Activated CD8-positive, alpha-beta memory T cell treated with anti-CD3 and anti-CD28 coated beads for 24 hours (primary cell): ENCODE measurements at places on chromosomes 12 and 14.
A peak's percentile ranks its signal among the peaks of the same experiment; 100 is the strongest.

DNA sequence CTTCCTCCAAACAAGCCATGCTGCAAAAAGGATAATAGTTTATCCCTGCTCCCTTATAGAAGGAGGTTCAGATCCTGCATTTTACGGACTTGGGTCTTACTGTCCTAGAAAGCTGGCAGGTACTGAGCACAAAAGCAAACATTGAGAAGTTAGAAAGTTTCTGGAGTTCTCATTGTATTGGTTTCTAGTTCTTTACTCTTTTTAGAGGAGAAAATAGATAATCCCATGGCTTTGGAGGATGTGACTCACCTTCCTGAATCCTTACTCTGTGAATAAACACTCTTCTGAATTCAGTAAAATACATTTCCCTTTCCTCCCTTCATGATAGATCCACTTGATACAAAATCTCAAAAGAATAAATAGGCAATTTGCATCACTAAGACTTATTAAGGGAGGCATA is 188.9 kb downstream of the NPAS3 start:
- DNase-seq = no peak

GRCh38 chr14:52303236-52303635 is 10.9 kb upstream of the PTGER2 start:
- DNase-seq = no peak

DNA sequence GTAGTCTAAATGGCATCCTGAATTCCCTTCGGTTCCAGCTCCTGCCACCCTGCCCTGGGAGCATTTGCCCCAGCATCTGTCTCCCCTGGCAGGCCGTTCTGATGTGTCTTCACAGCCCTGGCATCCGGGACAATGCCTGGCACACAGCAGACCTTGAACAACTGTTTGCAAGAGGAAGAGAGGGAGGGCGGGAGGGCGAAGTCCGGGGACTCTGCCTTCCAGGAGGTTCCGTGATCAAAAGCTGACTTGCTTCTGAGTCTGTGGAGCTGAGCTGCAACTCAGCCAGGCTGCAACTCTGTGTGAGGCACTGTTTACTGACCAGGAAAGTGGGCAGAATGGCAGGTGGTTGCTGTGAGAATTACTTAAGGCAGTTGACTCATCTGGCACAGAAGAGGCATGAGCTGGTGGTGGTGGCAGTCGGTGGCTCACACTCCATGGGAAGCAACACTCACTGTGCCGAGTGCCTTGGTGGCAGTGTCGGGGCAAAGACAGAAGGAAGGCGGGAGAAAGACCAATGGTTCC is 61.1 kb upstream of the DLK1 start:
- no peak for DNase-seq

- no peak for DNase-seq
Observed at GRCh38 chr12:108131657-108132126, 2.6 kb downstream of the WSCD2 start.

DNA sequence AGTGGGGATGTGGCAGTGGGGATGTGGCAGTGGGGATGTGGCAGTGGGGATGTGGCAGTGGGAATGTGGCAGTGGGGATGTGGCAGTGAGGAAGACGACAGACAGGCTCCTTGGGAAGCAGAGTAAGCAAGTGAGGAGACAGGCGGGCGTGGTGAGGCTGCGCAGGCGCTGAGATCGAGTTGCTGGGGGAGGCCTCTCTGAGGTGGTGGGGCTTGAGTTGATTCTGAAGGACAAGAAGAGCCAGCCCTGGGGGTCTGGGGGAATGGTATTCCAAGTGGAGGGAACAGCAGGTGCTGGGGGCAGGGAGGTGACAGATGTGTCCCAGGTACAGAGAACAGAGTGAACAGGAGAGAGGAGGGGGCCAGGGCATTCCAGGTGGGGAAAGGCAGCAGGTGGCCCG is 33.8 kb upstream of the TSPAN9 start:
- DNase-seq = no peak

- DNase-seq = no peak
Observed at GRCh38 chr12:92814584-92814983, 111.8 kb downstream of the PLEKHG7 start.

DNA sequence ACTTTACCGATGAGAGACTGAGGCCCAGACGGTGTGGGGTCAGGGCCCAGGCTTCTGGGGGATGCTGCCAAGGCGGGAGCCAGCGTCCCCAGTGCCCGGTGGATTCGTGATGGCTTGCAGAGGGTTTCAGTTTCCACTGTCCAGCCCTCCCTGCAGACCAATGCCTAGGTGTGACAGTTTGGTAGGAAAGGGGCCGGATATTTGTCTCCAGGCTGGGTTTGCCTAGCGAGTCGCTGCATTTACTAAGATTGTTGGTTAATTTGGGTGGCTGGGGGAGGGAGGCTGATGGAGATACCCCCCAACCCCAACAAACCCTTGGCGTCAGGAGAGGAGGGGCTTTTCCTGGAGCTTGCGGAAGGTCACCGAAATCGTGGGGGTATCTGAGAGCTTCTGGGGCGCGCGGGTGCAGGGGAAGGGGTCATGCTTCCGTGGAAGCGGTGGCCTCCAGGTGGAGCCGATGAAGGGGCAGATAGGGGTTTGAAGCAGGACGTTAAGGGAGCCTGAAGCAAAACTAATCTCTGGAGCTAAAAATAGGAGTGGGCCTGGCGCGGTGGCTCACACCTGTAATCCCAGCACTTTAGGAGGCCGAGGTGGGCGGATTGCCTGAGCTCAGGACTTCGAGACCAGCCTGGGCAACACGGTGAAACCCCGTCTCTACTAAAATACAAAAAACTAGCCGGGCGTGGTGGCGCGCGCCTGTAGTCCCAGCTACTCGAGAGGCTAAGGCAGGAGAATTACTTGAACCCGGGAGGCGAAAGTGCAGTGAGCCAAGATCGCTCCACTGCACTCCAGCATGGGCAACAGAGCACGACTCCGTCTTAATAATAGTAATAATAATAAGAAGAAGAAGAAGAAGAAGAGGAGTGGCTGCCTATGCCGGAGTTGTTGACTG is 1.1 kb upstream of the CDC42BPB start:
- no peak for DNase-seq

GRCh38 chr14:50001151-50001998 is 108.5 kb downstream of the ARF6 start:
- DNase-seq = peak; percentile 92

DNA sequence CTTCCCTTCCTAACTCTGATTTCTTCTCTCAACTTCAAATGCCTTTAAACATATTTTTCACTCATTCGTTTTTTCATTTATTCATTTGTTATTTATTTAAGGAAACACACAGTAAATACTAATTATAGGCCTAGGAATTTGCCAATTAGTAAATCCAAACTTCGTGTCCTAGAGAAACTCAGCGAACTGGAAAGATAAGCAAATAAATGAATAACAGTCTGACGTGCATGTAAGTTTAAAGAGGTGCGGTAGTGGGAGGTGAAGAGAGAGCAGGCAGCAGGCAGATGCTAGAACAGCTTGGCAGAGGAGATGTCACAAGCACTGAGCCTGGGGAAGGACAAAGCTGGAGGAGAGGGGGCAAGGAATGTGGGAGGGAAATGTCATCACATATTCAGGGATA is 228.2 kb downstream of the DPY19L2 start:
- no peak for DNase-seq

DNA sequence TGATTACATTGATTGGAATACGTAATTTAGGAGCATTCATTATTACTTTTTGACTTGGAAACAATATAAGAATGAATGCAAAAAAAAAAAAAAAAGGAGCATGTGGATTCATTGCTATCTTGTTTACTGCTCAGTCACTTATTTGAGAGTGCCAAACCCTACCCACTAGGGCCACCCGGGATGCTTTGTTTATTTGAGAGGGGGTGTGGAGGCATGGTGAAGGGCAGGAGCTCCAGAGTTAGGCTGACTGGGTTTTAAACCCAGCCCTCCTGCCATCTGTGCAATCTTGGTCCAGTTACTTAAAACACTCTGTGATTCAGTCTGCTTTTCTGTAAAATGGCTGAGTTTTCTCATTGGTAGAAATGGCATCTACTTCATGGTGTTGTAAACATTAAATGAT is 195.2 kb downstream of the RAD51B start:
- no peak for DNase-seq

GRCh38 chr12:5520831-5521230 is 88.9 kb downstream of the NTF3 start:
- no peak for DNase-seq

GRCh38 chr14:48490756-48491155 is 815.4 kb upstream of the MDGA2 start:
- no peak for DNase-seq

DNA sequence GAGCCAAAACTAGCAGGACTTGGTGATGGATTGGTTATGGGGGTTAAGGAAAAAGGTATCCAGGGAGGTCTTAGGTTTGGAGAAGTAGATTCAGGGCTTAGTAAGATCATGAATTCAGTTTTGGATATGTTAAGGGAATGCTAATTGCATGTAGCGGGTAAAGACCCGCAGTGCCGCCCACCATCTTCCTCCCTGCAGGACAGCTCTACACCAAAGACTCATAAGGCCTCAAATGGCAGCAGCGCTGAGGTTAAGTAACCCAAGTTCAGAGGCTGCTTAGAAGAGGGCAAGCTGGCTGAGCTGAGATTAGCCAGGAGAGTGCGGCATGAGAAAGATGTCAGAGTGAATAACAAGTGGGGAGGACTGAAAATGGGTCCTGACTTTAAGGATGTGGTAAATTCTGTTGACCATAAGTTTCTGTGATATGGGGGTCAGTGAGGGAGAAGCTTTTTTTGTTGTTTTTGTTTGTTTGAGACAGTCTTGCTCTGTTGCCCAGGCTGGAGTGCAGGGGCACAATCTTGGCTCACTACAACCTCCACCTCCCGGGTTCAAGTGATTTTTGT is 26.2 kb downstream of the RAD9B start:
- DNase-seq = no peak

DNA sequence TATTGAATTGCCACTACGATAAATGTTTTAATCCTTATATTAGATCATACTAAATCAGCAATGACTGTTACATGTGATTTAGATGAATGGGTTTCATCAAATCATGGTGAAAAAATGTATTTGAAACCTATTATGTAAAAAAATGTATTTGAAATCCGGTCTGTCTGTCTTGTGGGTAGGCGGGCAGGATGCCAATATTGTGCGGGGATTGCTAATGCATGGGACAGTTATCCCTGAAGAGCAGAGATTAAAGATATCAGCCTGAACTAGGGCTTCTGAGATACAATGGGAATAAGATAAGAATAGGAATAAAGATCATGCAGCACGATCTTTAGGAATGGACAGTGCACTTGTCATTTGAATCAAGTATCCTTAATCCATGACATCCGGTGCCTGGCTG is 134.0 kb downstream of the PRKCH start:
- no peak for DNase-seq

DNA sequence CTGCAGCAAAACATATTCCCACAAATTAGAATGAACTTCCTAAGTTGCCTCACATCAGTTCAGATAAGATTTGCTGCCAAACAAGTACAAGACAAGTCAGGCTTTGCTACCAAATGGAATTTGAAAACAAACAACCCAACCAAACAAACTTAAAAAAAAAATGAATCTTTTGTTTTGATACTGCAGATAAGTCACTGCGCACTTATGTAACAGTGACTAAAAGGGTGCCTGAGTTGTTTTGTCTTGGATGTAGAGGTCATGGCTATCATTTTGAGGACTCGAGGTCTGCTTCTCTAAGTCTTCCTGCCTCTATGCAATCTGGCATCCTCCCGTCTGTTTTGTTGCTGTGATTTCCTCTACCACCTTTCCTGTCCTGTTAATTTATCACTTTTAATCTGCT is 11.1 kb upstream of the EPS8 start:
- no peak for DNase-seq

- DNase-seq = no peak
Observed at GRCh38 chr12:132606927-132607326, 3.5 kb downstream of the LRCOL1 start.

DNA sequence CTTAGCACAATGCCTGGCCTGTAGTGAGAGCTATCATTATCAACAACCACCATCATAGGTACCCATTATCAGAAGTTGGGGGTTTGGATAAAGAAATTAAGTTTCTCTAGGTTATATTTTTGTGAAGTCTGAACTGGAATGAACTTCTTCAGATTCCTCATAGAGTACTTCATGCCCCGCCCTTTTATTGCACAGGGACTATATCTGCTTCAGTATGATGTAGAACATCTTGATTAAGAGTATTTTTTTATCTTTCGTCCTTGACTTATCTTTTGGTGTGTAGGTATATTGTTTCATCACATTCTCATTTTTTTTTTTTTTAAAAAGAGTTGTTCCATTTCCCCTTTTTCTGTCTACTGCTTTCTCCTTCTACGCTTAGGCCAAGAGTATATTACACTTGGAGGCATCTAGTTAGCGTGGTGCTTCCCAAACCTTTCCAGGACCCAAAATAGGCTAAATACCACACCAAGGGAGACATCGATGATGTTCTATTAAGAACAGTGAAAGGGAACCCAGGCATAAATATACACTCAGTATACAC is 467.5 kb downstream of the ZFP36L1 start:
- no peak for DNase-seq

DNA sequence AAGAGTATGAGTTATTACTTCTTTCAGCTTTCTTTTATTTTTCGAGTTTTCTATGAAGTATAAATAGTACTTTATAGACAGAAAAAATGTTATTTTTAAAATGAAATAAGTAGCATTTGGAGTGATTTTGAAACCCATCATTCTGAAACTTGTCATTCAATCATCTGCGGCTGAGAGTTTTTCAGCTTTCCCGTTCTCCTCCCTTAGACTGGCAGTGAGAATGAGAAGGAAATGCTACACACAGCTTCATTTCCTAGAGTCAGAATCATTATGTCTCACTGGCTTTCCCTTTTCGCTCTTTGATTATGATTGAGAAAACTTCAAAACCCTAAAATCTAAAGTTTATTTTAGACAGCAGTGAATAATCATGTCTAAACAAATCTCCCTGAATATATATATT is 33.7 kb upstream of the GNPNAT1 start:
- DNase-seq = no peak

DNA sequence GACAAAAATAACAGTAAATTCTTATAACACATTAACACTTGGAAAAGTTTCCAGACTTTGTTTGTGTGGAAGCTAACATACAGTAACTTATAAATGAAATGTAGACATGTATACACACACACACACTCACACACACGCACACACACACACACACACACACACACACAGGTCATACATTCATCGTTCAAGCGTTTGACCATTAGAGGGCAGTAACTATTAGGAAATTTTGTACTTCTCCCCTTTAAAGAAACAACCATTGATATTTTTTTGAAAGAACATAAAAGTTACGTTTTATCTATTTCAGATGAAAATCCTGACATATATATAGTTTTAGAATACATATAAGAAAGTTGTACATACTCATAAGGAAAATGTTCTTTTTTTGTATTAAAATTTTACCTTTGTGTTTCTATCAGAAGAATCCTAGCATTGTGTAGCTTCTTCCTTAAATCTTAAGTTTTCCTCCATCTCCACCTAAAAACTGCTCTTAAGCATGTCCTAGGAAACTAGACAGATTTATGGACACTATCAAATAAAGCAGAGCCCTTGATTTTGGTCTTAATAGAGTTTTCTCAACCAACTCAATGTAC is 29.0 kb downstream of the PTPRQ start:
- DNase-seq = no peak

- no peak for DNase-seq
Observed at GRCh38 chr12:108310489-108310888, 28.6 kb downstream of the CMKLR1 start.

- peak; percentile 54 for DNase-seq
Observed at GRCh38 chr14:41607304-41607775, 664 bp downstream of the LRFN5 start.
